Esophagus squamous epithelium (tissue), 5 donors: ENCODE measurements at places on chromosomes 5 and 9.

DNA sequence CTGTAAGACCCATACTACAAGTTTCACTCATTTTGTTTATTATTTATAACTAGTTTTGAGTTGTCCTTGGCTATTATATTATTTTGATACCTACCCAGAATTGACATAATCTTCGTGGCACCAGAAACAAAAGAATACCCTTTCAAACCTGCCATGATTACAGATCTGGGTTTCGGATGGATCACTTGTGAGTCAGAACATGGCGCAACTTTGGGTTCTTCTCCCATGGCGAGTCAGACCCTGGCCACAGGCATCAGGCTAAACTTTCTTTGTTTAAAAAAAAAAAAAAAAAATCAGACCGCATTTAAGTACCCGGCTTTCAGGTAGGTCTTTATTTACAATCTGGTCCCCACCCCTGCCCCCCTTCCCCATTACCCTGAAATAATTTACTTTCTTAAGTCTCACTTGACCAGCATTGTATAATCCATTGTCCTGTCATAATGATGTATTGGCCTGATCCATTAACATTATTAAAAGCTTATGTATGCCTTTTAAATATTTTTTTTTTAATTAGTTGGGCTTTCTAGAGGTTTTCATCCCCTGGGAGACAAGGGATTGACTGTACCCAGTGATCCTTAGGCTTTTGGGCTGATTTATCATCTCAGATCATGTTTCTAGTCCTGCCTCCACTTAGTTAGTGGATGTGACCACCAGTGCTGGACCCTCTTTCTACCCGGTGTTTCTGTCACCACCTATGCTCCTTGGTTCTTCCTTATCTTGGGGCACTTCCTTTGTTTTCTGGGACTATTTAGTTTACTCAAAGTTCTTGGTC is 43.9 kb downstream of the F2RL2 start:
- H3K36me3 ChIP-seq, result no peaks in the 10 kb centered on the region
- H3K27ac ChIP-seq, result no peak overlapping the region
- DNase-seq, result no peak

GRCh38 chr9:86410281-86410680 is 56.1 kb upstream of the TUT7 start:
- no peak overlapping the region for H3K27ac ChIP-seq
- H3K27me3 ChIP-seq, result no peaks in the 10 kb centered on the region
- no peak for DNase-seq
- no peaks in the 10 kb centered on the region for H3K36me3 ChIP-seq

- H3K27me3 ChIP-seq, result no peaks in the 10 kb centered on the region
- no peak overlapping the region for H3K4me3 ChIP-seq
- H3K27ac ChIP-seq, result no peak overlapping the region
- H3K36me3 ChIP-seq, result no peaks in the 10 kb centered on the region
- H3K4me1 ChIP-seq, result no peaks in the 10 kb centered on the region
These were observed 92.4 kb downstream of the ARL15 start for GRCh38 chr5:54217826-54218503.

GRCh38 chr5:37876943-37877342 is 37.1 kb upstream of the GDNF start:
- no peaks in the 10 kb centered on the region for H3K36me3 ChIP-seq
- no peaks in the 10 kb centered on the region for H3K4me1 ChIP-seq
- no peak overlapping the region for H3K4me3 ChIP-seq
- H3K27ac ChIP-seq, result no peak overlapping the region

DNA sequence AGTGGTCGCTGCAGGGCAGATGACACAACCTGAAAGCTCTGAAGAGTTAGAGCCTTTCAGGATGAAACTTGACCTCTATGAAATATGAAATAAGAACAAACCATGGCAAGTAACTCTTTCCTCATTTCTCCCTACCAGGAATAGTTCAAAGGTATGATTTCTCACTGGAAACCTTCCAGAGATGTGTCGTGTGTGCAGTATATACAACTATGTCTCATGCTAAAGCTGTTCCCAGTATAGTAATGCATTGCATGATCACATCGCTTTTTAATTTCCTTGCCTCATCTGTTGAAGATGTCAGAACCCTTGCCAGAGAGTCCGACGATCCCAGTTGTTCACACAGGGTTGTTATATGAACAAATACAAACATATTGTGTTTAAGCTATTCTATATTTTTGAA is 45.8 kb upstream of the RGMB start:
- H3K4me3 ChIP-seq, result no peak overlapping the region
- H3K27ac ChIP-seq, result no peak overlapping the region
- no peaks in the 10 kb centered on the region for H3K4me1 ChIP-seq
- no peaks in the 10 kb centered on the region for H3K27me3 ChIP-seq

DNA sequence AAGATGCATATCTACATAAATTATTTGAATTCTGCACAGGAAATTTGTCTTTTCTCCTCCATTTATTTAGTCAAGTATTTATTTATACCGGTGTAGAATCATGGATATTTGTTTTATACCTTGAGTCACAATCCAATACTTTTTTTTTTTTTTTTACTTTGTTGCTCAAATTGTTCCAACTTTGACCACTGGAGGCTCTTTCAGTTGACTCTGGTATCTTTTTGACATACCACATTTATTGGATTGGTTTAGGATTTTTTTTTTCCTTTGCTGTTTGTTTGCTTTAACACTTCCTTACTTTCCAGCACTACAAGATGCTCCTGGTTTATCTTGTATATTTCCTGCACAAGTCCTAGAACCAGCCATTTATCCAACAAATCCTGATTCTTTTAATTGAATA is 543.1 kb upstream of the RIOK2 start:
- no peaks in the 10 kb centered on the region for H3K36me3 ChIP-seq
- H3K4me1 ChIP-seq, result no peaks in the 10 kb centered on the region
- H3K27ac ChIP-seq, result no peak overlapping the region
- H3K4me3 ChIP-seq, result no peak overlapping the region

DNA sequence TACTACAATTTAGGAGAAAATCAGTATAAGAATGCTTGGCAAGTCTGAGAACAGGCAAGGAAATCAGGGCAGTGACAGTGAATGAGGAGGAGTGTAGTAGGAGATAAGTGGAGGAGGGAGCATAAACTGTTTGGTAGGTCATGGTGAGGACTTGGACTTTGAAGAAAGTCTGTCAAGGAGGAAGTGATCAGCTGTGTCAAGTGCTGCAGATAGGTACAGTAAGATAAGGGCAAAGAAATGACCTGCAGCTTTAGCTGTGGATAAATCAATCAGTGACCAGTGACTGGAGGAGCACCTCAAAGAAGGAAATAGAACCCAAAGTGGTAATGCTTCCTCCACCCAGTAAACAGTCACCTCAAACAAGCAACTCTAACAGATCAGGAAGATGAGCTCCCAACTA is 106.3 kb downstream of the RAPGEF6 start:
- H3K4me3 ChIP-seq, result no peak overlapping the region
- DNase-seq, result no peak
- H3K4me1 ChIP-seq, result no peaks in the 10 kb centered on the region
- no peaks in the 10 kb centered on the region for H3K27me3 ChIP-seq

- H3K27me3 ChIP-seq, result no peaks in the 10 kb centered on the region
- H3K27ac ChIP-seq, result no peak overlapping the region
- H3K4me3 ChIP-seq, result no peak overlapping the region
- H3K4me1 ChIP-seq, result no peaks in the 10 kb centered on the region
These were observed 29.0 kb upstream of the BTNL3 start for GRCh38 chr5:180959661-180960060.

- DNase-seq, result no peak
- peak overlapping the region; percentile 79 for H3K4me3 ChIP-seq
- H3K36me3 ChIP-seq, result peaks cover 3% of the 10 kb centered on the region
- no peaks in the 10 kb centered on the region for H3K27me3 ChIP-seq
- peak overlapping the region; percentile 89 for H3K27ac ChIP-seq
- peaks cover 17% of the 10 kb centered on the region for H3K4me1 ChIP-seq
These were observed 1.3 kb upstream of the NNT start for GRCh38 chr5:43601454-43602260.

- H3K4me3 ChIP-seq, result no peak overlapping the region
- H3K27ac ChIP-seq, result no peak overlapping the region
- H3K36me3 ChIP-seq, result no peaks in the 10 kb centered on the region
- no peaks in the 10 kb centered on the region for H3K4me1 ChIP-seq
- no peak for DNase-seq
- H3K27me3 ChIP-seq, result no peaks in the 10 kb centered on the region
These were observed 5.5 kb upstream of the ZNF354B start for GRCh38 chr5:178854284-178854683.
